ENCODE measurements at places on chromosomes 5 and 9. TPM values are rescaled to one million over a fixed set of nuclear protein-coding genes. Genes with fewer than 3 reads are reported as not detected.

EHMT1 gene
- total RNA-seq: 47.7 TPM

UGCG gene
- 25.7 TPM for total RNA-seq

WNT8A gene
- not detected for total RNA-seq

TAF11L10 gene
- not detected for total RNA-seq

ABLIM3 gene
- total RNA-seq: 21.0 TPM

PCDHGA4 gene
- total RNA-seq: 0.08 TPM

CRHBP gene
- total RNA-seq: not detected

RNF183 gene
- total RNA-seq: not detected

CACNA1B gene
- 0.03 TPM for total RNA-seq

GAPT gene
- not detected for total RNA-seq

GKAP1 gene
- 4.4 TPM for total RNA-seq
